ENCODE measurements at places on chromosomes 4 and X. TPM values are rescaled to one million over a fixed set of nuclear protein-coding genes. Genes with fewer than 3 reads are reported as not detected.

DNA sequence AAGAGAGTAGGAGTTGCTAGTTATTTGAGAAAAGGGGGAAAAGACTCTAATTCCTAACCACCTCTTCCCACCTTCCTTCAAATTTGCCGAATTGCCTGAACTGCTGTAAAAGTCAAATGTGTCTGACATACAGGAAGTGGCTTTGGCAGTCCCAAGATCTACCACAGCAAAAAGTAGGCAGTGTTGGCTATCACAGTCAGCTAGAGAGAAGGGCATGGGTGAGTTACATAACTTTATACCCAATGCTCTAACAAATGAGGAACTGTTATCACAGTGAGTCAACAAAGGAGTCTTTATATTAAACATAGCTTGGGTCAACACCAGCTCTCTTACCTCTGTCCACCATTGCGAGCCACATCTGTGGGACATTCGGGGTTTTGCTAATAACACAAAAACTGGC is 2.4 kb upstream of the MBNL3 start:
- H3K4me1 ChIP-seq, result no peaks in the 10 kb centered on the region
- no peak overlapping the region for H3K27ac ChIP-seq
- H3K4me3 ChIP-seq, result no peak overlapping the region
- DNase-seq, result no peak
- no peaks in the 10 kb centered on the region for H3K27me3 ChIP-seq
- H3K36me3 ChIP-seq, result no peaks in the 10 kb centered on the region

- H3K4me1 ChIP-seq, result no peaks in the 10 kb centered on the region
- H3K27ac ChIP-seq, result no peak overlapping the region
- no peaks in the 10 kb centered on the region for H3K27me3 ChIP-seq
- H3K36me3 ChIP-seq, result no peaks in the 10 kb centered on the region
- DNase-seq, result no peak
- H3K4me3 ChIP-seq, result no peak overlapping the region
Observed at GRCh38 chrX:45843518-45843917, 642.8 kb upstream of the DIPK2B start.

DNA sequence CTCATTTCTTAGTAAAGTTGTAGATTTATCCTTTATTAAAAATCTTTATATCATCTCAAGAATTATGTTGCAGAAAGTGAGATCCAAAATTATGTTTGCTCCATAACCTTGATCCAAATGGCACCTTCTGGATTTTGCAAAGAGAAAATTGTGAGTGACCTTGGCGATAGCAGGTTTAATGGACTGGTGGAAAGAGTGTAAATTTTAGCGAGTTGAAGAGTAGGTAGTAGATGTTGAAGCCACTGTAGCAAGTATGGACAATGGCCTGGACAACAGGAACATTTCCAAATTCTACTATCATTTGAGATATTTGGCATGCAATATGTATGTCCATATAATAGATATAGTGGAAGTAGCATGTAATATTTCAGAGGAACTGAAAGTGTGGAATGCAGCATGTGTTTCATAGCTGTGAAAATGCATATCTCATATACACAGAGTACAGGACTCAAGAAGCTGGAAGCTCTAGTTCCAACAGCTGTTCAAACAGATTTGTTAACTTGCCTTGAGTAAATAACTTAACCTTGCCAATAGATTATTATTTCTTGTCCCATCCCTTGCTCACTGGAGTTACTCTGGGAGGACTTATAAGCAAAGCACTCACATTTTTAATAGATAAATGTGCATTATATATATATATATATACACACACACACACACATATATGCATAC is 152.5 kb upstream of the TLL1 start:
- H3K36me3 ChIP-seq, result no peaks in the 10 kb centered on the region
- no peak overlapping the region for H3K4me3 ChIP-seq
- DNase-seq, result no peak
- H3K27me3 ChIP-seq, result no peaks in the 10 kb centered on the region
- H3K4me1 ChIP-seq, result no peaks in the 10 kb centered on the region

- H3K27me3 ChIP-seq, result no peaks in the 10 kb centered on the region
- H3K4me3 ChIP-seq, result no peak overlapping the region
- DNase-seq, result no peak
Observed at GRCh38 chr4:2793586-2794485, 951 bp downstream of the SH3BP2 start.

DNA sequence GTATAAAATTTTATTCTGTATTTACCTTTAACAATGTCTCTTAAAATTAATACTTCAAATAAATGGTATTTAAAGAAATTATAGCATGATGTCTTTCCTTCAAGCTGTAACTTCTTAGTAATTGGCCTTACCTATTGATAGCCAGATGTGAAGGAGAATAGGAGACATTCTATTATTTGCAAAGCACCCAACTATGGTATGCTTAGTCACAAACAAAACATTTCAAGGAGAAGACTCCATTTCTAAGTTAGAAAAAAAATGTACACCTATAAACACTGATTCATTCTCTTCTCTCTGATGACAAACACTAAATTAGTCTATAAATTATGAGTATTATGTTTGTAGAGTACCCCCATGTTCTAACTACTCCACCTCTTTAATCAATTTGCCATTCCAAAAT is 66.4 kb downstream of the NKX6-1 start:
- H3K27ac ChIP-seq, result no peak overlapping the region
- DNase-seq, result no peak
- no peaks in the 10 kb centered on the region for H3K27me3 ChIP-seq

DNA sequence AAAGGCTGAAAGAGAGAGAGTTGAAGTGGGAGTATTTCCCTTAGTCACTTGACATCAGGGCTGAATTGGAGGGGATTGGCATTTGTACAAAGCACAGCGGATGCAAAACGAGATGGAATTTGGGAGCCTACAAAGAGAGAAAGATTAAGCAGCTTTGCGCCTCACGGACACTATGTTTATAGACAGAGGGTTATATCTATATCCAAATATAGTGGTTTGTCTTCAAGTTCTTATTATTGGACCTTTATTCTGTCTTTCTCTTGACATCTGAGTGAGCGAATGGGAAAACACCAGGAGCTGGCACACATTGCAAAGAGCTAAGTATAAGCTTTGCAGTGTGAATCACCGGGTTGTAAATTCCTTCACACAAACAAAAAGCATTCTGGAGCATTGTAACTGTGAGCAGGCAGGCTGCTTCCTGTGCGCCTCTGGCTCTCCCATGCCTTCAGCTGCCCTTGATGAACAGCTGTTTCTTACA is 500.2 kb downstream of the STIM2 start:
- no peak overlapping the region for H3K27ac ChIP-seq
- no peak for DNase-seq
- no peaks in the 10 kb centered on the region for H3K36me3 ChIP-seq
- no peaks in the 10 kb centered on the region for H3K27me3 ChIP-seq
- H3K4me3 ChIP-seq, result no peak overlapping the region

DNA sequence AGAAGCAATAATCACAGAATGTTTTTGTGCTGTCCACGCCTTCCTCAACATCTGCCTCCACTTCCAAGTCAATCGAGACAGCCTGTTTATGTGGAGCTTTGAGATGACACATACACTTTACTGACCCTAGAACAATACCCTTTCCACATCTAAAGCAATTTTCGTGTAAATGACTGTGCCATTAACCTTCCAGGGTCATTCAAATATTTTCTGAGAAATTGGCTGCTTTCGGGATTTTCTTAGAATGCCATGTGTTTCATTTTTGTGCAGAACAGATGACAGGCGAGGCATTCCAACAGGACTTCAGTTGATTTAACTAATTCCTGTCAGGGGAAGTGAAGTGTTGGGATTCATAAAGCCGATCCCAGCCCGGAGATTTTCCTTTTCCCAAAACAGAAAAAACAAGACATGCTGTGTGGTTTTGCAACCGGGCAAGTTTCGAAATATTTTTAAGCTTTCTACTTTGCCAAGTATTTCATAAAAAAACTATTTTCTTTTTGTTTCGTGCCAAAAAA is 73.9 kb downstream of the SORBS2 start:
- H3K27ac ChIP-seq, result peak overlapping the region; percentile 89
- no peak for DNase-seq
- no peaks in the 10 kb centered on the region for H3K36me3 ChIP-seq
- H3K4me3 ChIP-seq, result no peak overlapping the region

GRCh38 chr4:79620617-79621016 is 212.6 kb upstream of the GK2 start:
- no peak overlapping the region for H3K4me3 ChIP-seq
- no peak overlapping the region for H3K27ac ChIP-seq
- H3K4me1 ChIP-seq, result no peaks in the 10 kb centered on the region
- no peaks in the 10 kb centered on the region for H3K36me3 ChIP-seq
- no peak for DNase-seq
- H3K27me3 ChIP-seq, result no peaks in the 10 kb centered on the region

- H3K36me3 ChIP-seq, result no peaks in the 10 kb centered on the region
- no peaks in the 10 kb centered on the region for H3K4me1 ChIP-seq
- no peak overlapping the region for H3K4me3 ChIP-seq
- H3K27me3 ChIP-seq, result no peaks in the 10 kb centered on the region
- H3K27ac ChIP-seq, result no peak overlapping the region
Observed at GRCh38 chr4:72525938-72526337, 43.1 kb downstream of the ADAMTS3 start.

GRCh38 chr4:140654495-140654814 is 85.7 kb upstream of the UCP1 start:
- H3K27ac ChIP-seq, result no peak overlapping the region
- H3K27me3 ChIP-seq, result no peaks in the 10 kb centered on the region
- no peak for DNase-seq
- H3K4me1 ChIP-seq, result no peaks in the 10 kb centered on the region
- H3K4me3 ChIP-seq, result no peak overlapping the region
- peaks cover 23% of the 10 kb centered on the region for H3K36me3 ChIP-seq

DNA sequence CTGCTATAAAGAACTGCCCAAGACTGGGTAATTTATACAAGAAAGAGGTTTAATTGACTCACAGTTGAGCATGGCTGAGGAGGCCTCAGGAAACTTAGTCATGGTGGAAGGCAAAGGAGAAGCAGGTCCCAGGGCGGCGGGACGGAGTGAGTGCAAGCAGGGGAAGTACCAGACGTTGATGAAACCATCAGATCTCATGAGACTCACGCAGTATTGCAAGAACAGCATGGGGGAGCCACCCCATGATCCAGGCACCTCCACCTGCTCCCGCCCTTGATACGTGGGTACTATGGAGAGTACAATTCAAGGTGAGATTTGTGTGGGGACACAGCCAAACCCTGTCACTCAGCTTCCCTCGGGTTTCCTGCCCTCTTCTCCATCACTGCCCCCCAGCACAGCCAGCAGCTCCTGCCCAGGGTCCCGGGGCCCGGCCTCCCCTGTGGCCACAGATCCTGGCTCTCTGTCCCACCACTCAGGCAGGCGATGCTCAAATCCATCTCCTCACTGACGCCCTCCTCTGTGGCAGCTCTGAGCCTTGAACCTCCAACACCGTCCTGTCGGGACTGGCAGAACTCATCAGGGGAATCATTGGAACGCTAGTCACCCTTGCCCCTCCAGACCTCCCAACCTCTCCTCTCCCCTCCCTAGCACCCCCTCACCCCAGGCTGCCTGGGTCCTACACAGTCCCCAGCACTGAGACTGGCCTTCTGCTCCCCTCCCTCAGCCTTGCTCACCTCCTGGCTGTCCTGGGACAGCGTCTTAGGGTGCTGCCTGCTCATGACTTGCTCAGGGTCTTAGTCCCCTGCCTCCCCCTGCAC is 37.6 kb downstream of the FGFRL1 start:
- peaks cover 38% of the 10 kb centered on the region for H3K4me1 ChIP-seq
- H3K27ac ChIP-seq, result peak overlapping the region; percentile 73
- peak; percentile 18 for DNase-seq
- no peaks in the 10 kb centered on the region for H3K36me3 ChIP-seq
- H3K27me3 ChIP-seq, result no peaks in the 10 kb centered on the region

Gene RHOXF2B
- total RNA-seq, result not detected

Gene PWWP3B
- total RNA-seq, result 70.9 TPM

Gene MAGED4
- 29.3 TPM for total RNA-seq

Gene MAGEB2
- 0.27 TPM for total RNA-seq

Gene MAGEB1
- total RNA-seq, result not detected

Gene FAM149A
- 13.4 TPM for total RNA-seq

Gene LRRC66
- 0.40 TPM for total RNA-seq

Gene USP9X
- 104 TPM for total RNA-seq

Data from thyroid gland (tissue), 4 donors.